ENCODE measurements at places on chromosomes 5 and 9.

DNA sequence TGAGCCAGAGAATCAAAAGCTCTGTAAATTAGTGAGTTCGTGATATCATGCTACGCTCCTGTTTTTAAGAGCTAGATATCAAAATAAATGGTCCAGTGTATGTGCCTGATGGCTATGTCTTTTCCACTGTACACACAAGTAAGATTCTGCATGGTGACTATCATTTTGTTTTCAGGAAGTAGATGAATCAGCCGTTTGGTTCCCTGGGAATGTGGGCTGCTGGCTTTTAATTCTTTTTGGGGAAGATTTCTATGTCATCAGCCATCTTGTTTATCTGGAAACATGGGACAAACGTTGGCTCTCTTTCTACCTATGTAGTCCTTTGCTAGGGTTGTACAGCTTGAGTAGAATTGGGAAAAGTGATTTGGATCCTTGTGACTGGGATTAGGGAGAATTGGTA, 126.7 kb downstream of the GRIA1 start:
- DNase-seq, result no peak

DNA sequence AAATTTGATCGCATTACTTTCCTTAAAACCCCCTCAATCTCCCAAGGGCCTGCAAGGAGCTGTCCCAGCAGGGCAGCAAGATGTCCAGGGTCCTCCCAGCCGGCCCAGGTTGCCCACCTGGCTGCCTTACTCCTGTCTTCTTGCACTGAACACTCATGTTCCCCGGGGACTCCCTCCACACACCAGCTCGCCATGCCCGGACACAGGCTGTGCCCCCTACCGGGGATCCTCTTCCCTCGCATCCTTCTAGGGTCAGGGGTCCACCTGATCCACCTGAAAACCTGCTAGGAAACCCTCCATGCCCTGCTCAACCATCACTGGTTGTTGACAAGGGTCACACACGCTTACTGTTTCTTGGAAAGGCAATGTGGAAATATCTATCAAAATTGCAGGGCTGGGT, 172.0 kb upstream of the MSX2 start:
- DNase-seq, result no peak

GRCh38 chr5:124342584-124342983, 403.9 kb downstream of the ZNF608 start:
- no peak for DNase-seq

DNA sequence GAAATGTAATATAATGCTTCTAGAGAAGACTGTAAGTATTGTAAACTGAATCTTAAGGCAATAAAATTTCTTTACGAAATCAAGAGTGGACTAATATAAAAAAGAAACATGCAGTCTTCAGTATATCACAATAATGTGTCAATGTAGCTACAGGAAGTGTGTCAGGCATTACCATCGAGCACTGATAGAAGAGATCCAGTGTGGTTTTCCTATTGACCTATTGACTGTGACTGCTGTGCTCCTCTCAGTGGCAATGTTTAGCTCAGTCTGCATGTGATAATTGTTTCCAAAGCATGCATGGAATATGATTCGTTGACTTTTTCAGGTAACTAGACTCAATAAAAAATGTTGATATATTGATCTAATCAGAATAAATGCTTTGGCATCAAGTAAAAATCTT, 20.3 kb upstream of the PCSK1 start:
- DNase-seq, result no peak

DNA sequence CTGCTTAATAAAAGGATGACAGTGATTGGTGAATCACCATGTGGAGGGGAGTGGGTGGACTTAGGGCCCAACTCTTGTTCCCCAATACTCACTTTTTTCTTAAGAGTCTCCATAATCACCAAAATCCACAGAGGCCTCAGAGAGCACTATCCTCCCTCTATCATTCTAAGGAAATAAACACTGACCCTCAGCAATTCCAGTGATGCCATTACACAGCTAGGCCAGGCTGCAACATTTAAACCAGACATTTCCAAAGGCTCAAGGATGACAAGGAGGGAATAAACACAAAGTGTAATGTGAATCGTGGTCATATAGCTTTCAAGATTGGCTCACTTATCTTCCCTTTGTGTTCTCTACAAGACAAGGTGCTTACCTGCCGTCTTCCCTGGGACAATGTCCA, 2.4 kb upstream of the ARSI start:
- no peak for DNase-seq

GRCh38 chr5:152547202-152547601, 142.1 kb upstream of the NMUR2 start:
- DNase-seq, result no peak

DNA sequence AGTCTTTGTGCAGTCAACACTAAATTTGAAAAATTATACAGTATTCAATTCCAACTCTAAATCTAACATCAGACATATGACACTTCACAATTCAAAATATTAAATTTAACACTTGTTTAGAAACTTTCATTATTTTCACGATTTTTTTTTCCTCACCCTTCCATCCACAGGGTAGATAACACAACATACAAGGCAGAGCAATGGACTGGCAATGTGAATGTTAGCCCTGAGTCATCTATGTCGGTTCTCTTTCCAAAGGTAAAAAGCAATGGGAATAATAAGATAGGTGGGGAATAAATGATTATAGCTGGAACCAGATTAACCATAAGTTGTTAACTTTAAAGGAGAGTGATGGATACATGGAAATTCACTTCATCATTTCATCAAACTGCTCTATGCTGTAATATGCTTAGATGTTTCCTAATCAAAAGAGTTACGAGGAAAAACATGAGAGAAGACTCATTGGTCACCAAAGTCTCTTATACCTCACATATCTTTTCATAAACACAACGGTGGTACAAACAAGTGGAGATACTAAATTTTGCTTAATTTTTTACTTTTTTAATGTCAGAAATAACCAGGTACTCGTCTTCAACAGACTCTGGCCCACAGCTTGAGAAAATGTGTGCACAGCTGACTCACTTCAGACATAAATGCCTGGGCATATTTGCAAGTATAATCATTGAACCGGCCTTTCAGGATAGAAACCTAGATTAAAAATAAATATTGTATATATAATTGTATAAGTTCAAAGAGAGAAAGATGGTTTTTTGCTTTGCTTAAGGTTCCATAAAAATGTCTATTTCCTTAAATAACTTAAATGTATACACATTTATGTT, 23.0 kb downstream of the RFX3 start:
- no peak for DNase-seq

DNA sequence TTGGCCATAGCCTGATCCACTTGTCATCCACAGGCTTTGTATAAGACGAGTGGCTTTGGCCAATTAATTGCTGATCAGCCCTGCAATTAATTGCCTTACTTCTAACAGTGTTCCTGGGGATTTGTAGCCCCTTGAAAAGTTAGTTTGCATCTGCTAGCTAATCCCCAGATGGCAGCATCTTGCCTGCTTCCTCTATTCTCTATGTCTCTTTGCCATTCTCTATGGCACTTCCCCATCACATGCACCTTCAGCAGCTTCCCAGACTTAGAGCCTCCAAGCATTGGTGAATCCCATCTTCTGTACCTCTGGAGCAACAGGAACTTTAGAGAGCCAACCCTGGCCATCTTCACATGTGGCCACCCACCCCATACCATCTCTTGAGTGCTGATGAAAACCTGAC, 197.0 kb upstream of the DMAC1 start:
- no peak for DNase-seq

- DNase-seq, result no peak
These were observed 34.6 kb downstream of the HABP4 start for GRCh38 chr9:96484521-96484931.

GRCh38 chr5:131230406-131230805, 33.4 kb upstream of the CDC42SE2 start:
- DNase-seq, result no peak

GRCh38 chr5:89267788-89268187, 384.8 kb upstream of the MEF2C start:
- no peak for DNase-seq

DNA sequence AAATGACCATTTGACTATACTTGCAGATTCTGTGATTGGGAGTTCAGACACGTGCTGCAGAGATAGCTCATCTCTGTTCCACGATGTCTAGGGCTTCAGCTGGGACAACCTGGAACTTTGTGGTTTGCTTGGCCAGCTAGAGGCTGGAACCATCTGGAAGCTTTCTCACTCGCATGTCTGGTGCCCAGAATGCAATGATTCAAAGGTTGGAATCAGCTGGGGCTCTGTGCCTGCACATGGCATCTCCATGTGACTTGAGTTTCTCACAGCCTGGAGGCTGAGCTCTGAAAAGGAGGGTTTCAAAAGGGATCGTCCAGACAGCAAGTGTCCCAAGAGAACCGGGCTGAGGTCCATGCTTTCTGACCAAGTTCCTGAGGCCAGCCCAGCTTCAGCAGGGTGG, 465.2 kb downstream of the GADD45G start:
- DNase-seq, result no peak

DNA sequence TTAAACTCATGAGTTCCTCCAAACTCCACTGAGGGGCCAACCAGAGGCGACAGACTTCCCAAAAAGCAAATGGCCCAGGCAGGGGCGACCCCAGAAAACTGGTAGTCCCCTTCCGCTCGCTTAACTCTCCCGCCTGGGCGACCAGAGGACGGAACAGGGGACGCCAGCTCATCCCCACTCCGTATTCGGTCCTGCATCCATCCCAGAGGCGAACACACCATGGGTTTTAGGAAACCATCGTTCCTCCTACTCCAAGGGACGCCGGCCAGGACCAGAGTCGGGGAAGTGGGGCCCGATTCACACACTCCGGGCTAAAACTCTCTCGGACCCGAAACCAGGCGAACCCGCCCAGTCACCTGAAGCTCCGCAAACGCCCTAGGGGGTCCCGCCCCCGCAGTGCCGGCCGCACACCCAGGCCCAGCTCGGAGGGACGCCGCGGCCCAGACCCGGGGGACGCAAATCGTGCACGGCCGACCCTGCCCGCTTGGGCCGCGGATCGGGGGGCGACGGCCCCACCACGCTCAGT, 478 bp downstream of the TEX10 start:
- DNase-seq, result no peak

- DNase-seq, result no peak
These were observed 37.9 kb downstream of the TNFAIP8 start for GRCh38 chr5:119393746-119394145.

DNA sequence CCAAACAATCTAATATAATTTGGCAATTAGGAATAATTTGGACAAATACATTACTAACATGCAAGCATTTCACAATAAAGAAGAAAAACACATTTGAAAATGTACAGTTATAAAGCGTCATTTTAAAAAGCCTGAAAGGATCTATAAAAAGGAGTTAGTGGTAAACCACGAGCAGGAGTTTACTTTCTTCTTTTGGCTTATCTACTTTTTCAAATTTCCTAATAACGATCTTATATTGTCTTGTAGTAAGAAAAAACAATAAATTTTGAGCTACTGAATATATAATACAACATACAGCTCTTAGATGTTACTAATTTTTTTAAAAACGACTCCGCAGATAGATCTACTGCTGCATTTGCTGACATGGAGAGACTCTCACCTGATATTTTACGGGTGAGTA, 79.9 kb downstream of the SMIM23 start:
- DNase-seq, result no peak

DNA sequence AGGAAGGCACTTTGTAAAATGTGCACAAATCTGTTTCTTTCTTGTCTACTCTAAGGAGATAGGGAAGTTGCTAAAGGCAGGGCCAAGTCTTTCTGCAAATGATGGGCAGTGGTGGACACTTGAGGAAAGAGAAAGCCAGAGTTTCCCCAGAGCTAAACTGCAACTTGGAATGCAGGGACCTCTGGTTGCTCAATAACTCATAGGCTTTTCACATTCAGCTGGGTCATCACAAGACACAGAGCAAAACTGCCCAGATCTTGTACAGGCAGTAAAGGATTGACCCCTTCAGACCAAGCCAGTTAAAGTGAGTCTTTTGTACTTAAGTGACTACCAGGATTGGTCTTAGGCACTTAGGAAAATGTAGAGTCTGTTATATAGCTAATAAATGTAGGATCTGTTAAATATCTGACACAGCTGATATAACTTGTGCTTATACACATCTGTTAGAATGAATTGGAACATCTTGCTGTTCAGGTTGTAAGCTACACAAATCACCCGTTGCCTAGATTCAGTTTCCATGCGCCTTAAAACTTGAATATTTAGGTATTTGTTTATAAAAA, 13.5 kb upstream of the AGXT2 start:
- DNase-seq, result no peak

- DNase-seq, result no peak
These were observed 34.8 kb downstream of the NADK2 start for GRCh38 chr5:36206913-36207312.

- no peak for DNase-seq
These were observed 596.0 kb upstream of the ADAMTS16 start for GRCh38 chr5:4544049-4544670.

DNA sequence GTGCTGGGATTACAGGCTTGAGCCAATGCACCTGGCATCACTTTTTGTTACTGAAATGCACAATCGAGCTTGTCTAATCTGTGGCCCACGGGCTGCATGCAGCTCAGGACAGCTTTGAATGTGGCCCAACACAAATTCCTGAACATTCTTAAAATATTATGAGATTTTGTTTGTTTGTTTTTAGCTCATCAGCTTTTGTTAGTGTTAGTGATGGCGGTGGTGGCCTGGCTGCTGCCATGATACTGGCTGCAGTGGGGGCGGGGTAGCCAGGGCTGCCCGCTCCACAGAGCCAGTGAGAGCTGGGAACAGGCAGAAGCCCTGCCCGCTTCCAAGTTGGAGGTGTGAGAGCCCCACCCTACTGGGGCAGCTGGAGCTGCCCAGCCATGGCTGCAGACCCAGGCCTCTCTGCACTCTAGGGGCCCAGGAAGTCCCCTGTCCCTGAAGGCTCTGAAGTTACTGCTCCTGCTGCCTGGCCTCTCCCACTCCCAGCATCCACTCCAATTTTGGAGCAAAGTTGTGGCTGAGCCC, 76.6 kb upstream of the SHB start:
- DNase-seq, result no peak

DNA sequence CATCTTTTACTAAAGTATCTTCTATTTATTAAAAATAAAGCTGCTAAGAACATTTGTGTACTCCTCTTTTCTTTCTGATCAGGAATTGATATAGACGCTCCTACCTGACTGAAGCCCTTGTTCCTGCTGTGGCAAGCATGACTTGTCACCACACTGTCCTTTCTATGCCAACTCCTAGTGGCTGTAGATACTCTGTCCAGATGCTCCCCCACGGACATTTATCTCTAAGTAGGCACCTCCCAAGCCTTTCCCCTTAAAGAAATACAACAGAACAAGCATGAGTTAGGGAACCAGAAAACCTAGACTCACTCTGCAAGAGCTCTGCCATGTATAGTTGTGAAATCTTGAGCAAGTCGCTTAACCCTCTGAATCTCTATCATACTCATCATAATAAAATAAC, 53.2 kb downstream of the FAM114A2 start:
- DNase-seq, result no peak

GRCh38 chr9:36005891-36006290, 30.8 kb upstream of the RECK start:
- no peak for DNase-seq

- DNase-seq, result no peak
These were observed 13.9 kb upstream of the ANXA6 start for GRCh38 chr5:151171529-151171928.

DNA sequence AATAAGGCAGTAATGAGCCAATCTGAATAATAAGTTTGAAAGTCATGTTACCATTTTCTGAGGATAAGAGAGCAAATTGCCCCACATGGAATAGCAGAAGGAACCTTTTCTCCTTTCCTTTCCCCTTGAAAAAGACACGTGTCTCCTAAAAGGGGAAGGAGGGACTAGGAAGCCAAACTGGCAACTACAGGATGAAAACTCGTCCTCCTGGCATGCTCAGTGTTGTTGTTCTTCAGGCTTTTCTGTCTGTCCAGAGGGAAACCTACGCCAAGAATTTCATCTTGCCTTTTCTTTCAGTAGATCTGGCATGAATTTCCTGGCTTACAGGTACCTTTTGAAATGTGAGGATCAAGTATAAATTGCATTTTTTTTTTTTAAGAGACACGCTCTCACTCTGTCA, 355.9 kb upstream of the TLE4 start:
- no peak for DNase-seq
